ENCODE measurements at places on chromosomes 2 and 18. TPM values are rescaled to one million over a fixed set of nuclear protein-coding genes. Genes with fewer than 3 reads are reported as not detected.

The SIX2 gene
- not detected for total RNA-seq

The CBLN2 gene
- 0.60 TPM for total RNA-seq

The PIK3C3 gene
- 38.4 TPM for total RNA-seq

The MRO gene
- total RNA-seq, result 0.16 TPM

The ARHGAP28 gene
- total RNA-seq, result 3.3 TPM

The BOLL gene
- total RNA-seq, result not detected

The TUBB8B gene
- total RNA-seq, result not detected

The TEX44 gene
- not detected for total RNA-seq

The LRP2 gene
- not detected for total RNA-seq

The UNC80 gene
- total RNA-seq, result 0.75 TPM

The SCYGR4 gene
- total RNA-seq, result not detected

The NLRC4 gene
- total RNA-seq, result 0.37 TPM

The TFPI gene
- 28.9 TPM for total RNA-seq

The RFX8 gene
- not detected for total RNA-seq

The GPD2 gene
- 65.5 TPM for total RNA-seq

Data from transverse colon (tissue), 4 donors.